Kasumi-1 (cell line): ENCODE measurements at places on chromosomes 4 and X.

GRCh38 chr4:1506956-1507721 lies 100.9 kb upstream of the NKX1-1 start:
- no peak for DNase-seq

DNA sequence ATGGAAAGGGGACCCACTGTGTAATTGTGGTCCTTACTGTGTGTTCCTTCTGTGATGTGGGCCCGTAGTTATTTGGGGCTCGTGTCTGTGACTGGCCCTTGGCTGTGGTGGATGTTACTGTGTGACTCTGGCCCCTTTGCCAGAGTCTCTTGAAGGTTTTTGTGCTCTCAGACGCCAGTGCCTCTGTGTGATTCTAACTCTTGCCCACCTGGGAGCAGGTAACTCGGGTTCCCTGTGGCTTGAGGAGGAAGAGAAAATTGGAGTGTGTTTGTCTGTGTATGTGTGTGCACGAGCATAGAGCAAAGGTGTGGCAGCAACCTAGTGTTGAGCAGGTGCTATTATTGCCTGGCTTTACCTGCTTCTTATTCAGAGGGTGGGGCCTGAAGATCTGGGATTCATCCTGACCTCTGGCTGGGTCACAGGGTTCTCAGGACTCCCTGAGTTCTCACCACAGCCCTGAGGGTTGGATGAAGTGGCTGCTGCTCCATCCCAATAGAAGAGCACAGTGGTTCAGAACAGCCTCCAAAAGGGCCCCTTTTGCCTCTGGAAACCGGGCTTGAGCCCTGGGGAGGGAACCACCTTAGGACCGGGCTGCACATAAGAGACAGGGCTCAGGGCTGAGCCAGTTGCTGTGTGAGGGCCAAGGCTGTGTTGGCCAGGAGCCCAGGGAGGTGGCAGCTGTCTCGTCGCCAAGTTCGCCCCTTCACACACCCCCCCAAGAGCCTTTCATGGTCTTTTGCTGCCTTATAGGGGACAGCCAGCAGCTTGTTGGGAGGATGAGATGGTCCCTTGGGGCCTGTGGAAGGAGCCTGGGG lies 1.3 kb downstream of the RBM10 start:
- no peak for DNase-seq

DNA sequence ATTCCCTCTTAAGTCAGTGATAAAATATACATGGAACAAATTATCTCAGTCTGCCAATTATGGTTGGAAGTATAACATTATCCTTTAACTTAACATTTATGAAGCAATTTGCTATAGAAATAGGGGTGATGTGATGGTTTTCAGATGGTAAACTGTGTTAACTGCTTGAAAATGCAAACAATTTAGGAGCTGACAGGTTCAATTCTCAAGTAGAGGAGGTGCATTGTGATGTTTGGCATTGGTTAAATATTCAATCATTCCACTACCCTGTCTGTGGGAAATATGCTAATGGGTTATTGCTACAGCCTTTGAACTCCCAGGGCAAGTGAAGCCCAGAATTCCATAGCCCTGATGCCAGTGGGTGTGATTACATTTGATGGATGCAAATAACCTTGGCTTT lies 243.4 kb upstream of the GK2 start:
- no peak for DNase-seq

DNA sequence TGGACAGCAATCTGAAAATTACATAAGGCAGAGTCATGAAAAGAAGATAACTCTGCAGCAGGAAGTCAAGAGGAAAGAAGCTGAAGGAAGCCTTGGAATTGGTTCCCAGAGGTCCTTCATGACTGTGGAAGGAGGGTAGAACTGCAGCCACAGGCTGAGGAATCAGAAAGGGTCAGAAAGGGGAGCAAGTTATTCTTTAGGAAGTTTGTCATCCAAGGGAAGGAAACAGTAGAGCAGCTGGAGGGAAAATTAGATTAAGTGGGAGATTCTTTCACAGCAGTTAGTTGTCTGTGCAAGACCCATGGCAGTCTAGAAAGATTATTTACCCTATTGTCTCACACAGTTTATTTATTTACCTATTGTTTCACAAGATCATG lies 9.3 kb upstream of the ADH1C start:
- DNase-seq, result no peak

DNA sequence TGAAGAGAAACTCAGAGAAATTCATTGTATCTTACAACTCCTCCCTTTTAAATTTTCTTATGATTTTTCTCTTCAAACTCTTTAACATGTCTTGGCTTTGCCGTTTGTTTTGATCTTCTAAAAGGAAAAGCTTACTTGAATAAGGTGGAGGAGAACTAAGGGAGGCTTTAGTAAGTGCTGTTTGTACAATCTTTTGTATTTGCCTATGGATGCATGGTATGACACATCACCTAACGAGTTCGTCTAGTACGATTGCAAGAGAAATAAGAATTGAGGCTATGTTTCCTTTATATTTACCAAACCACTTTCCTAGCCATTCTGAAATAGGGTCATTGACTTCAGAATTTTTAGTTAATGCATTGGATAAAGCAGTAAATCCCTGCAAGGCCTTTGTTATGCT lies 8.4 kb upstream of the BST1 start:
- DNase-seq, result no peak

DNA sequence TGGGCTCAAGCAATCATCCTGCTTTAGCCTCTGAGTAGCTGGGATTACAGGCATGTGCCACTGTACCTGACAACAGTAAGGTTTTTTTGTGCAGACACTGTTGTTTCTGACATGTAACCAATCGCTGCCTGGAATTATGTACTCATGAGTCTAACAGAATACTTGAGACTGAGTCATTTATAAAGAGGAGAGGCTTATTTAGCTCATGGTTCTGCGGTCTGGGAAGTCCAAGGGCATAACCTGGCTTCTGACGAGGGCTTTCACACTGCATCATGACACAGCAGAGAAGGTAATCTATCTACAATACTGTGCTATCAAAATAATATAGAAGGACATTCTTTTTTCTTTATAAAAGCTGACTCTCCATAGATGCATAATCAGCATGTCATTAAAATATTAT lies 115.5 kb upstream of the STOX2 start:
- no peak for DNase-seq

GRCh38 chr4:13294961-13295605 lies 189.1 kb downstream of the RAB28 start:
- DNase-seq, result no peak

DNA sequence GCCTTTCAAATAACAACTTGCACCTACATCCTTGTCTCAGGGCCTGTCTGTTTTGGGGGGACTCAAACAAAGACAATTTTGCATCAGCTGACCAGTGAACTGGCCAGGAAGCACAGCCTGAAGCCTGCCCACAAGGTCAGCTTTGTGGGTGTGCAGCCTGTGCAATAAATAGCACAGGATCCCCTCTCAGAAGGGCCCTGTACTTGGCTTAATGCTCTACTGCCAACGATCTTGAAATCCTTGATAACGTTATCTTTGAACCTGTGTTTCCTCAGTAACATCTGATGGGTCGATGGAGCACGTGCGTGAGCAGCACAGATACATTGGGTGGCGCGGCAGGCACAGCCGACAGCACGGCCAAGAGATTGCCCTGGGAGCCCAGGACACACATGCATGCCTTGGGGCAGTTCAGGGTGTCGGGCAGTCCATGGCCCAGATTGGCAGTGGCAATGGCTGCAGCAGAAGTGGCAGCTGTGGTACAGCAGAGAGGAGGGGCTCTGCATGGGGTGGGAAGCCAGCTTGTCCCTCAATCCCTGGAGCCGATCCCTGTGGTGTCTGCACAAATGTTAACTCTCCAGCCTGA lies 58.8 kb upstream of the ATP6AP2 start:
- DNase-seq, result no peak
